ENCODE measurements at places on chromosomes 12 and 14.

GRCh38 chr12:42196723-42197603, 41.1 kb downstream of the YAF2 start:
- H3K36me3 ChIP-seq = no peaks in the 10 kb centered on the region
- H3K4me1 ChIP-seq = peaks cover 30% of the 10 kb centered on the region
- no peak for DNase-seq
- no peaks in the 10 kb centered on the region for H3K27me3 ChIP-seq

DNA sequence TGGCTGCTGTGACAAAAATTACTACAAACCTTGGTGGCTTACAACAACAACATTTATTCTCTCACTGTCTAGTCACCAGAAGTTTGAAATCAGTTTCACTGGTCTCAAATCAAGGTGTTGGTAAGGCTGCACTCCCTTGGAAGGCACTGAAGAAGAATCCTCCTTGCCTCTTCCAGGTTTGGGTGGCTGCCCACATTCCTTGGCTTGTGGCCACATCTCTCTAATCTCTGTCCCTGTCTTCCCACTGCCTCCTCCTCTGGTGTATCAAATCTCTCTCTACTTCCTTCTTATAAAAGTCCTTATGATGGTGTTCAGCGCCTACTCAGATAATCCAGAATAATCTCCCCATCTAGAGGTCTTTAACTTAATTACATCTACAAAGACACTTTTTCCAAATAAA, 31.0 kb downstream of the PLCZ1 start:
- H3K27me3 ChIP-seq = no peaks in the 10 kb centered on the region
- DNase-seq = no peak
- H3K27ac ChIP-seq = no peak overlapping the region
- no peaks in the 10 kb centered on the region for H3K4me1 ChIP-seq
- peaks cover 2% of the 10 kb centered on the region for H3K36me3 ChIP-seq
- no peak overlapping the region for H3K4me3 ChIP-seq

DNA sequence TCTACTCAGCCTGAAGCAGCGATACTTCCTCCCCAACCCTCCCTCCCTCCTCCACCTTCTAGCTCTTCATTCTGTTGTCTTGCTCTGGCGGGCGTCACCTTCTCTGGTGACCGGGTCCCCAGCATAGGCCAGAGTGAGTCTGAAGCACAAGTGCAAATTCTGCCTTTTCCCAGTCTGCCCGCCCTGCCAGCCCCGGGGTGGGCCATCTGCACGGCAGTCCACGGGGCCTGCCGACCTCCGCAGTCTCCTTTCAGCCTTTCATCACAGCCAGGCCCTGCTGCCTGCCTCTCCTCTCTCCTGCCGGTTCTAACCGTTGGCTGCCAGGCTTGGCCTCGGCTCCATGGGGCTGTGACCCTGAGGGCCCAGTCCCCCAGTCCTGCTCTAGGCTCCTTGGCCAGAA, 58.7 kb downstream of the TESC start:
- H3K27ac ChIP-seq = no peak overlapping the region
- H3K36me3 ChIP-seq = no peaks in the 10 kb centered on the region
- no peaks in the 10 kb centered on the region for H3K27me3 ChIP-seq
- DNase-seq = no peak
- peaks cover 2% of the 10 kb centered on the region for H3K4me1 ChIP-seq

DNA sequence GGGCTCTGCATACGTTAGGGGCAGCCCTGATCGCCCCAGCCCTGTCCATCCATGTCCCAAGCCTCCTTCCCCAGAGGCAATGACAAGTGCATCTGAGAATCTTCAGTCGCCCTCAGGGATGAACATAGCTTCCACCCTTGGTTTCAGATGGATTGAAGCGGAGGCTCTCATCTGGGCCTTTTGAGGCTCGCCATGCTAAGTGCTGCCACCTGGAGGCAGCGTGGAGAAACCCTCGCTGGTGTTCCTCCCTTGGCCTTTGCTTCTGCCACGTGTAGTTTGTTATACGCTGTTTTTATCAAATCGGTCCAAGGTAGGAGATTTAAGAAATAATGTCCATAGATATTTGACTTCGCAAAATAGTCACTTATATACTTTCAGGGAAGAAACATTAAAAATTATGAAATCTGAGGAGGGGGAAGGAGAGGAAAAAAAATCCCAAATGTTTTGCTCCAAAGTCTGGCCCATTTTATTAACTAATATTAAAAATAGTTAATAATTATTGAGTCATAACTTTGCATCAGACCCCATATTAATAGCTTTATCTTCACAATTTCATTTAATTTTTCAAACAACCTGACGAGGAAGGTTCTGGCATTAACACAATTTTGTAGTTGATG, 28.8 kb upstream of the LRRC10 start:
- H3K27me3 ChIP-seq = no peaks in the 10 kb centered on the region
- H3K4me1 ChIP-seq = no peaks in the 10 kb centered on the region
- no peak overlapping the region for H3K4me3 ChIP-seq
- peak; percentile 47 for DNase-seq
- H3K27ac ChIP-seq = no peak overlapping the region

- no peak overlapping the region for H3K27ac ChIP-seq
- no peak overlapping the region for H3K4me3 ChIP-seq
- no peak for DNase-seq
- no peaks in the 10 kb centered on the region for H3K27me3 ChIP-seq
Observed at GRCh38 chr14:102500158-102500662, 9.4 kb downstream of the ANKRD9 start.

- DNase-seq = no peak
- no peak overlapping the region for H3K4me3 ChIP-seq
- H3K27me3 ChIP-seq = peaks cover 13% of the 10 kb centered on the region
- H3K27ac ChIP-seq = no peak overlapping the region
Observed at GRCh38 chr12:80156306-80156705, 57.0 kb downstream of the OTOGL start.

DNA sequence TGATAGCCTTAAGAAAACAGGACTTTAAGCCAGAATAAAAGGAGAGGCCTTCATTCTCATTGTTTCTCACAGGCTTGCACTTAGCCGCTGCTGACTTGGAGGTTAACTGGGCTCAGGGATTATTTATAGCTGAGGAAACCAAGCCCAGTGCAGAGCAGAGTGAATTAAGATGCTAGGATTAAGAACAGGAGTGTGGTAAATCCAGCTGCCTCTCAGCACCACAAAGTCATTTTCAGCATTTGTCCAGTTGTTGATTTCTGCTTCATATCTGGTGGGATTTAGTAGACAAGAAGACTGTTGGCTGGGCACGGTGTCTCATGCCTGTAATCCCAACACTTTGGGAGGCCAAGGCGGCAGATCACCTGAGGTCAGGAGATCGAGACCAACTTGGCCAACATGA, 14.3 kb upstream of the KRT73 start:
- H3K4me1 ChIP-seq = peaks cover 81% of the 10 kb centered on the region
- no peak overlapping the region for H3K27ac ChIP-seq
- no peak for DNase-seq
- H3K4me3 ChIP-seq = no peak overlapping the region
- no peaks in the 10 kb centered on the region for H3K27me3 ChIP-seq

DNA sequence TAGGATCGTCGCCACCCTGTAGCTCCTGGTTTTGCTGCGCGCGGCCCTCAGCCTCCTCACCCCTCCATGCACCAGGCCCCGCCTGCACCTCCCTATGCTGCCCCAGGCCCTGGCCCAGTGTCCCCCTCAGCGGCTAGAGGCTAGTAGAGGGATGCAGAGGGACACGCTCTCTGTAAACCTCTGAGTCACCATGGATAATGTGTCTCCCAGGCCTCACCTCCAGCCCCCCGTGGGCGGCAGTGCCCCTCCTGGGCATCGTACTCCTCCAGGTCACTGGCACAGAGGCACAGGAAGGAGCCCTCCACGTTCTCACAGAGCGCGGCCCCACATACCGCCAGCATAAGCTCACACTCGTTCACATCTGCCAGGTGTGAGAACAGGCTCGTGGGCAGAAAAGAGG, 12.3 kb downstream of the ISCA2 start:
- peak overlapping the region; percentile 31 for H3K27ac ChIP-seq
- no peaks in the 10 kb centered on the region for H3K27me3 ChIP-seq
- H3K4me3 ChIP-seq = no peak overlapping the region
- peaks cover 11% of the 10 kb centered on the region for H3K4me1 ChIP-seq
- no peak for DNase-seq

DNA sequence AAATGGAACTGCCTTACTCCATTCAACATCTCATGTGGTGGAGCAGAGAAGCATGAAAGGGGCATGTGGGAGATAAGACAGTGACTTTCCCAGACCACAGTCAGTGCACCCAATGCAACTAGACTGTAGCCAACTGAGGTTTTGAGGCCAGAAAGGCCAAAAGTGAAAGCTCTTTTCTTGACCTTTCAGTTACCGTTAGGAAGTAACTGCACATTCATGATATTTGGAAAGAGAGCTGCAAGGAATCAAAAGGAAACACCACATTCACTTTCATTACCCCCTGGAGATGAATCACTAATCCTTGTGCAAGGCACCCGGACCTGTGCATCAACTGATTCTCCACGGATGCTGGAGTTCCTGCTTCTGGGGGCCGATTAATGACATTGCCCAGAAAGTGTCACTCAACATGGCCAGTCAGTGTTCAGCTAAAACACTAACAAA, 72.9 kb upstream of the ELK3 start:
- peaks cover 3% of the 10 kb centered on the region for H3K4me1 ChIP-seq
- peak overlapping the region; percentile 4 for H3K27ac ChIP-seq
- DNase-seq = no peak
- H3K27me3 ChIP-seq = no peaks in the 10 kb centered on the region

DNA sequence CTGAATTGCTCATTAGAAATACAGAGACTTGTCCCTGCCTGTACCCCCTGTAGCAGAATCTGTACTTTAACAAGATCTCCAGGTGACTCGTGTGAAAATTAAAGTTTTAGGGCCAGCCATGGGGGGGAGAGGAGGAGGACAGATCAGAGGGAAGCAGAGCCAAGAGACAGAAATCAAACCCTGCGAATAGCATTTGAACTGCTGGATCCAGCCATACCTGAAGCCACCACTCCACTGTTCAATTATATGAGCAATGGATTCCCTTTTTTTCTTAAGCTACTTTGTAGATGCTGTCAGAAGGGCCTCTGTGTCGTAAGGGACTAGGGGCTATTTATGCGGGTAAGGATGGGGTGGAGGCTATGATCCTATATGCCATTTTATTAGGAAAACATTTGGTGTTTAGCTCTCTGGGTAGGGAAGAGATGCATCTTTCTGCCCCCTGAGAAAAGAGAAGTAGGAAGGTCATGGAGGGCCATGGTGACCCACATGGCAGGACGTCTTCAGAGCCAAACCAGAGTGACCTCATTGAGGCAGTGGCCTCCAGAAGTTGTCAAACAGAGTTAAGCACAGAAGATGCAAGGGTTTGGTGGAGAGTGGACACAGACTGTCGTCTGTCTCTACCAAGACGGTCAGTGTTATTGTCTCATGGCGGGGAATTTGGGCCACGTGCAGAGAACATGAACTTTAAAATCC, 203.9 kb downstream of the PHETA1 start:
- peaks cover 2% of the 10 kb centered on the region for H3K4me1 ChIP-seq
- no peak overlapping the region for H3K4me3 ChIP-seq
- H3K36me3 ChIP-seq = no peaks in the 10 kb centered on the region
- H3K27ac ChIP-seq = no peak overlapping the region

DNA sequence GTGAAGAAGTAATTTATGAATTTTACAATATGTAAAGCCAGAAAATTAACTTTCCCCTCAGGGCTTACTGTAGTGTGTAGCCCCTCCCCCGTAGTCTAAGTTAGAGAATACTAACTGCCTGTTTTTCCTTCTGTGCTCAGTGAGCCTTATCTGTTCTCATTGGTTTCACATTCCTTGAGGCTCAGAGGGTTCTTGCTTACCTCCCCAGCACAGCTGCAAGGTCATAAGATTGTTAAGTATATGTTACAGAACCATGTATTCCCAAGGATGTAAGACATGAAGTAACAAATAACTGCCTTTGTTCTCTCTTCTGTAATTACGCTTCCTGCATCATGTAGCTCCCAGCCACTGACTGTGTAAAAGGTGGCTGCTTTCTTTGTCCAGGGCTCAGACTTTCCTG, 1351.1 kb downstream of the TMEM121 start:
- H3K4me1 ChIP-seq = peaks cover 9% of the 10 kb centered on the region
- H3K27ac ChIP-seq = no peak overlapping the region
- no peaks in the 10 kb centered on the region for H3K36me3 ChIP-seq
- H3K4me3 ChIP-seq = no peak overlapping the region
- DNase-seq = no peak
- peaks cover 29% of the 10 kb centered on the region for H3K27me3 ChIP-seq

DNA sequence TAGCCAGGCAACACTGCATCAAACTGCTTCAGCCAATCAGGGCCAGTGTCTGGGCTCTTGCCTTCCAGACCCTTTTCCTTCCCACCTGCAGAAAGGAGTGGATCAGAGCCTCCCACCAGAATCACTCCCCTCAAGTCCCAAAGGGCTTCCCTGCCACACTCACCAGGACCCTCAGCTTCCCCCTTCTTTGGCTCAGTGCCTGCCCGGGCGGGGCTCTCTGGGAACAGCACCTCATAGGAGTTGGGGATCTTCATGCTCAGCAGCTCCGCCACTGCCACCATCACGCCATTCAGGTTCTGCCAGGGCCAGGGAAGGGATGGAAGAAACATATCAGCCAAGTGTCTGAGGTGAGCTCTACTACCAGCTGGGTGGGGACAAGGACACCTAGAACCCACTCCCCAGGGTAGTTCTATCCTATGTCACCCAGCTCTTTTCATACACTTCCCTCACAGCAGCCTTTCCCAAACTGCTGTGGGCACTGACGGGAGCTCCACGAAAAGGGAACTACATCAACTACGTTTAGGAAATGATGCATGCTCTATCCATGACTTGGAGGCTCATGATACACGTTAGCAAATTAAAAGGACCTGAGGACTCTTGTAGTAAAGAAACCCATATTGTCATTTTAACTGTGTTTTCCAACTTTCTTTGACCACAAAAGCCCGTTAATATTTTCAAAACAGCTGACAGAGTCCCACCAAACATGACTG, 9.4 kb upstream of the PRKAG1 start:
- H3K27ac ChIP-seq = no peak overlapping the region
- peaks cover 7% of the 10 kb centered on the region for H3K4me1 ChIP-seq
- no peak for DNase-seq
- no peak overlapping the region for H3K4me3 ChIP-seq
- no peaks in the 10 kb centered on the region for H3K36me3 ChIP-seq

- H3K4me3 ChIP-seq = no peak overlapping the region
- H3K36me3 ChIP-seq = no peaks in the 10 kb centered on the region
- peak overlapping the region; percentile 84 for H3K27ac ChIP-seq
- no peaks in the 10 kb centered on the region for H3K27me3 ChIP-seq
- H3K4me1 ChIP-seq = peaks cover 36% of the 10 kb centered on the region
Observed at GRCh38 chr12:25387732-25388050, 137.0 kb upstream of the KRAS start.

DNA sequence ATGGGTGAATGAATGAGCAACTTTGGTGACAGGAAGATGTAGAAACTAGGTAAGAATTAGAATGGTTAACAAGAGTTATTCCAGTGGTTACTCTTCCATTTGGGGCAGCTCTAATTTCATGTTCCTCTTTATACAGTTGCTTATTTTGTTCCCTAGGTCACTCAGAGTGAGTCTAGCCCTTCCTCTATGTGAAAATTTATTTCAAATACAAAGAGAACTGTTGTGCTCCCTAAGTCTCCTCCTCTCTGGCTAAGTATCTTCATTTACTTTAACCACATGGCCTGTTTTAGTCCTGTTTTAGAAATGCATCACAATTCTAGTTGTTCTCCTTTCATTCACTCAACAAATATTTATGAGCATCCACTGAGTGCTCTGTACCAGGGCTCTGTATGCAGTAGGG, 51.1 kb upstream of the HIF1A start:
- peaks cover 7% of the 10 kb centered on the region for H3K4me1 ChIP-seq
- H3K36me3 ChIP-seq = no peaks in the 10 kb centered on the region
- DNase-seq = no peak
- H3K4me3 ChIP-seq = no peak overlapping the region
- no peak overlapping the region for H3K27ac ChIP-seq
